ENCODE measurements at places on chromosomes 11 and 22.

DNA sequence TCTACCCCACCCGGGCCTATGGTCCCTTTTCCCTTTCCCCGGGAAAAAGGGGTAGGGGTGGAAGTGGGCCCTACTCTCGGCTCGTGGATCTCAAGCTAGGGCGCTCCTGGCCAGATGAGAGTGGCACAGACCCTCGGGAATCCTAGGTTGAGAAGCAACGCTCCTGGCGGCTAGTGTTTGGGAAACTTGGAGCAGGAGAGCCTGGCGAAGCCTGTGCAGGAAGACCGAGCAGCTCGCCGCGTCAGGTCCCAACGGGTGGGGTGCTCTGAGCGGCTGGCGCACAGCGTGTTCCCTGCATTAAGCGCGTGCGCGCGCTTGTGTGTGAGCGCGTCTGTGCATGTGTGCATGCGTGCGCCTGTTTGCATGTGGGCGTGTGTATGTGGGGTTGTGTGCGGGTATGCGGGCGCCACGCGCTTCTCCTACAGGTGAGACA lies 7.1 kb upstream of the FLI1 start:
- peak; percentile 53 for DNase-seq

GRCh38 chr11:110027627-110028371 lies 65.4 kb upstream of the ZC3H12C start:
- DNase-seq, result no peak

- peak; percentile 73 for DNase-seq
Observed at GRCh38 chr11:82792822-82793569, 59.3 kb upstream of the FAM181B start.

- DNase-seq, result no peak
Observed at GRCh38 chr11:65100674-65101350, 4.8 kb downstream of the VPS51 start.

DNA sequence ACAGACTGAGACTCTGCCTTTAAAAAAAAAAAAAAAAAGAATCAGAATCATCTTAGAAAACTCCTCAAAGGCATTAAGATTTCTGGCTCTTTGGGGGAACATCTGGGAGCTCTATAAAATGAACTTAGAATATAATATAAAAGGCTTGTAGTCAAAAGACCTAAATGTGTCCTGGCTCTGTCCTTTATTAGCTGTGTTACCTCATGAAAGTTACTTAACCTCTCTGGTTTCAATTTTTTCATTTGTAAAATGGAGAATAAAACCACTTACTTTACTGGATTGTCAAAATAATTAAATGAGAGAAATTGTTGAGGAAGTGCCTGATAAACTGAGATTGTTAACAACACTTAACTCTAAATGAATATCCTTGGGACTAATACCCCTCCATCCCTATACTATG lies 81.8 kb downstream of the FAM168A start:
- no peak for DNase-seq

DNA sequence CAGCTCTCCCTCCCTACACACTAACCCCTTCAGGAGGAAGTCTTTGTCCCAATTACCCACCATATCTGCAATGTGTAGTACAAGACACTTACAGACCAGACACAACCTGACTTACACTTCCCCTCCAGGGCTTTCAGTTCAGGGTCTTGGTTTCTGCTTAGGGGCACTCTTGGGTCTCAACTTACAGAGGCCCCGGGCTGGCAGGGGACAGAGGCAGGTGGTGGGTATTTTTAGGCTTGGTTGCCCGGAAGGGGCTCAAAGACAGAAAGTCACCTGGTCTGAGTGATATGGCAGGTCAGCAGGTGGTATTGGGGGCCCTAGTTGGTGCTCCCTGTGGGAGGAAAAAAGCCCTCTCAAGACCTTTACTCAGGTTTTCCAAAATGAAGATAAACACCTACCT lies 3.4 kb upstream of the TMEM184B start:
- no peak for DNase-seq

DNA sequence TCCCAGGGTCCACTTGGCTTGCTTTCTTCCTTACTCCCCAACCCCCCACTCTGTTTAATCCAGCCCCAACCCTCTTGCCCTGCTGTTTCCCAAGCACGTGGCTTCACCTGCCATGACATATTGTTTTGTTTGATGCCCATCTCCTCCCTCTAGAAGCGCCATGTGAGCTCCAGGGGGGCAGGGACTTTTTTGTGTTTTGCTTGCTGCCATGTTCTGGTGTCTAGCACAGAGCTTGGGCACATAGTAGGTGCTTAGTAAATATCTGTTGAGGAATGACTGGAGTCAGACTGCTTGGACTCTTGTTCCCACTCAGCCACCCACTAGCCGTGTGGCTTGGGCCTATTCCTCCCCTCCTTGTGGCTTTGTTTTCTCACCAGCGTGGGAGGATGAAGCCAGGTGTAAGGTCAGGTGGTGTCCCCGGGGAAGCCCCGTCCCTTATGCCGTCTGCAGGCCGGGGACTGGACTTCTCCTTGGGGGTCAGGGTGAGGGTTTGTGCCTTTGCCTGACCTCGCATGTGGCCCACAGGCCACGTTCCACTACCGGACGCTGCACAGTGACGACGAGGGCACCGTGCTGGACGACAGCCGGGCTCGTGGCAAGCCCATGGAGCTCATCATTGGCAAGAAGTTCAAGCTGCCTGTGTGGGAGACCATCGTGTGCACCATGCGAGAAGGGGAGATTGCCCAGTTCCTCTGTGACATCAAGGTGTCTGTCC lies 3.8 kb downstream of the AIP start:
- no peak for DNase-seq

DNA sequence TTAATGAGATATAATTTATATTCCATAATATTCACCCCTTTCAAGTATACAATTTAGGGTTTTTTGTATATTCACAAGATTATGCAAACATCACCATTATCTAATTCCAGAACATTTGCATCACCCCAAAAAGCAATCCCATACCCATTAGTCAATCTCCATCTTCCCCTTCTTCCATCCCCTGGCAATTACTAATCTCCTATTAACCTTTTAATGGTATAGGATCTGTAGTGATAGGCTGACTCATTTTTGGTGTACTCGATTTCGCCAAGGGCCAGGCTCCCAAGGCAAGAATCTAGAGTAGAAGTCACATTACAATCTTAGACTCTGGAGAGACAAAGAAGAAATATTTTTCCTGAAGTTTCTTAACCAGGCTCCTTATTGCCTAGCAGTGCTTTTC lies 113.4 kb downstream of the GAB2 start:
- no peak for DNase-seq

GRCh38 chr11:7573193-7573557 lies 59.4 kb downstream of the PPFIBP2 start:
- DNase-seq, result no peak

DNA sequence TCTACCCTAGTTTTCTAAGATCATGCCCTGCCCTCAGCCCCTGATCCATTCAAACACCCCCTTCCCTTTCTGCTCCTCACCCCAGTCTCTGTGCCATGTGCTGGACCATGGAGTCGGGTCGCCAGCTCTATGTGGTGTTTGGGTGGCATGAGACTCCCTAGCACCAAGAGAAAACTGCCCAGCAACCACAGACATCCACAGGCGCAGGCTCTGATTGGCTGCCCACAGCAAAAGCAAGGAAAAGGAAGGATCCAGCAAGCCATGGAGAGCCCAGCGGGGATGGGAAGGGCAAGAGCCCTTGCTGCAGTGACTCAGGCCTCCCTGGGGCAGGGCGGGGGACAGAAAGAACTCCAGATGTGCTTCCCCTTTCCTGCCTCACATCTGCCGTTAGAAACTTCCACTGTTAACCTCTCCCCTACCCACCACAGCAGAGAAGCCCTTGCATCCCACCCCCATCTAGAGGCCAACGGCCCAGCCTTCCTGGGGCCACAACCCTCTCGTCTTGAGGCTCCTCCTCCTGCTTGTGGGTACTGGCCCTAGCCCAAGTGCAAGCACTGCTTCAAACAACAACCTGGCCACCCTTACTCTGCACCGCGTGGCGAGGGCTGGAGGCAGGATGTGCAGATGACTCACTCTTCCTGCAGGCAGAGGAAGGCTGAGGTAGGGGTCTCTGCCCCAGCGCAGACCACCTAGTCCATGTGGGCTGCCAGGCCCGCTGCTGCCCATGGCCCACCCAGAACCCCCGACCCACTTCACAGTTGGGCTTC lies 9.7 kb upstream of the AHNAK start:
- peak; percentile 94 for DNase-seq

GRCh38 chr11:125389339-125390166 lies 106.5 kb downstream of the FEZ1 start:
- no peak for DNase-seq

GRCh38 chr11:17610085-17610894 lies 63.2 kb downstream of the OTOG start:
- no peak for DNase-seq

GRCh38 chr11:73597336-73597955 lies 466 bp downstream of the FAM168A start:
- DNase-seq, result no peak

- peak; percentile 70 for DNase-seq
Observed at GRCh38 chr22:40436505-40437431, 66.4 kb downstream of the SGSM3 start.

DNA sequence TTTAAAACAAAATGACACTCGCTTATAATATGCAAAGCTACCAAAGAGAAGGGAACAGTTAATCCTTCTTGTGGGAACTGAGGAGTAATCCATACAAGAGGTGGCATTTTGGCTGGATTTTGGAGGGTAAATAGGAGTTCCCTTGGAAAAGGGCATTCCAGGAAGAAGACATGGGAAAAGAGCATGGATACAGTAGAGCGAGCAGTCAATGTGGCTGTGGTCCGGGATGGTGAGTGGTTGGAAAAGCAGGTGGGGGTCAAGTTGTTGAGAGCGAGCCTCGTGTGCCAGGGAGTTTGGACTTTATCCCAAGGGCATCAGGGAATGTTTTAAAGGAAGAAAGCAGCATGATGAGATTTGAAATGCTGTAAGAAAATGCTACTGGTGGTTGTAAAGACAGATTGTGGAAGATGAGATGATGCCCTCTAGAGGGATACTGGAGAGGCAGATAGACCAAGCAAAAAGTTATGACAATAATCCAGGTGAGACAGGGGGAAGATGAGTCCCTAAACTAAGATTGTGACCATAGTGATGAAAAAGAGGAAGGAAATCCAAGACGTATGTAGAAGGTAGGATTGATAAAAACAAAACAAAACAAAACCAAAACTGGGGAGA lies 3.8 kb upstream of the MMP7 start:
- DNase-seq, result no peak

- no peak for DNase-seq
Observed at GRCh38 chr11:116598556-116598955, 174.2 kb downstream of the BUD13 start.

DNA sequence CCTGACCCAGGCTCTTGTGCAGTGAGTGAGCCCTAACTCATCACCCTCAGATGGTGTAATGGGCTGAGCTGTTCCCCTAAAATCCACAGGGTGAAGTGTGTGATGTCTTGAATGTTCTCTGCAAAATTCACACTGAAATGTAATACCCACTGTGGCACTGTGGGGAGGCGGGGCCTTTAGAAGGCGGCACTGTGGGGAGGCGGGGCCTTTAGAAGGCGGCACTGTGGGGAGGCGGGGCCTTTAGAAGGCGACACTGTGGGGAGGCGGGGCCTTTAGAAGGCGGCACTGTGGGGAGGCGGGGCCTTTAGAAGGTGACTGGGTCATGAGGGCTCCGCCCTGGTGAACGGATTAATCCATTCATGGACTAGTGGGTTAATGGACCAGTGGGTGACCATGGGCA lies 33.0 kb downstream of the CHID1 start:
- DNase-seq, result no peak

GRCh38 chr11:116460156-116460920 lies 312.4 kb downstream of the BUD13 start:
- no peak for DNase-seq

- peak; percentile 40 for DNase-seq
Observed at GRCh38 chr11:33773404-33773986, 825 bp downstream of the FBXO3 start.

DNA sequence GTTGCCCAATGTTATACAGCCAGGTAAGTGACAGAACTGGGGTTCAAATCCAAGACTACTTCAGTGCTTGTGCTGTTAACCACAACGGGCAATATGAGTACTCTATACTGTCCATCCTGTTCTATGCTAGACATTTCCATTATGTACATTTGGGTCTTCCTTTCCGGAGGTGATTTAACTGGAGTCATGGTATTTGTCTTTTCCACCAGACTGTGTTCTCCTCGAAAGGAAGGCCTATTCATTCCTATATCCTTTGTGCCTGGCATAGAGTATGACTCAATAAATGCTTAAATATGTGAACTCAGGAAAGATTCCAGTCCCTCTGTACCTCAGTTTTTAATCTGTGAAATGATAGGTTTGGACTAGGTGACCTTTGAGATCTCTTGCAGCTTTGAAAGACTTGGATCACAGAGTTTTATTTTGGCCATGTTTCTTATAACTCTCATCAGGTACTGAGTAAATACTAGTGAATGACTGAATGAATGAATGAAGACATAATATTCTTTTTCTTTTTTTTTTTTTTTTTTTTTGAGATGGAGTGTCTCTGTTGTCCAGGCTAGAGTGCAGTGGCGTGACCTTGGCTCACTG lies 6.6 kb downstream of the RNF121 start:
- peak; percentile 68 for DNase-seq

DNA sequence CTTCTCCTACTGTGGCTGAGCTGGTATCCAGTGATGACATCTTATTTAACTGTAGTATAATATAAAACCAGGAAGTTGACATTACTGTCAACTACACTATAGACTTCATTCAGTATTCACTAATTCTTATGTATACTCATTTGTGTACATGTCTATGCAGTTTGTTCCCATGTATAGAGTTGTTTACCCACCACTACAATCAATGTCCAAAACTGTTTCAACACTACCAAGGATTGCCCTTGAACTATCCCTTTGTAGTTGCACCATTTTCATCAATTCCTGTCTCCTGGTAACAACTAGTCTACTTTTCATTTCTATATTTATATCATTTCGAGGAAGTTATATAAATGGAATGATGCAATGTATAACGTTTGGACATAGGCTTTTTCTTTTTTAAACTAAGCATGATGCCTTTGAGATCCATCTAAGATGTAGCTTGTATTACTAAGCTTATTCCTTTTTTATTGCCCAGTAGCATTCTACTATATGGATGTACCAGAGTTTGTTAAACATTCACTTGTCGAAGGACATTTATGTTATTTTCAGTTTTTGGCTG lies 39.2 kb downstream of the TMEM135 start:
- DNase-seq, result no peak

DNA sequence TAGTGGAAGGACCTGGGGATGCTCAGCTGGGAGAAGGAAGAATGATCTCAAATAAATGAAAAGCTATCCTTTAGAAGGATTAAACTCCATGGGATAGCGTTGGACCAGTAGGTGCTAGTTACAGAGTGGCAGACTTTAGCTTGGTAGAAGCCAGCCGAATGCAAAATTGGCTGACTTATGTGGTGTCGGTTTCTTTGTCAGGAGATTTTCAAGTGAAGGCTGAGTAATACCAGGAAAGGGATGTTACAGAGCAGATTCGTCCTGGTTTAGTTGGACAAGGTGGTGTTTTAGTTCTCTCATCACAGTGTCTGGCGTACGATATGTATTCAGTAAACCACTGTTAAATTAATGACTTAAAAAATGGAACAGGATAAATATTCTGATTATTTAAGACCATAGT lies 26.0 kb downstream of the FDX1 start:
- no peak for DNase-seq

GRCh38 chr22:27746918-27747317 lies 54.6 kb downstream of the MN1 start:
- no peak for DNase-seq

GRCh38 chr11:92850296-92850826 lies 119.1 kb upstream of the MTNR1B start:
- no peak for DNase-seq
